ENCODE measurements at places on chromosomes 1 and 21.

- peak; percentile 69 for DNase-seq
Measured at GRCh38 chr1:1000357-1001056, 610 bp upstream of the HES4 start.

- peak; percentile 35 for DNase-seq
Measured at GRCh38 chr1:22641906-22642636, 1.4 kb upstream of the C1QC start.

DNA sequence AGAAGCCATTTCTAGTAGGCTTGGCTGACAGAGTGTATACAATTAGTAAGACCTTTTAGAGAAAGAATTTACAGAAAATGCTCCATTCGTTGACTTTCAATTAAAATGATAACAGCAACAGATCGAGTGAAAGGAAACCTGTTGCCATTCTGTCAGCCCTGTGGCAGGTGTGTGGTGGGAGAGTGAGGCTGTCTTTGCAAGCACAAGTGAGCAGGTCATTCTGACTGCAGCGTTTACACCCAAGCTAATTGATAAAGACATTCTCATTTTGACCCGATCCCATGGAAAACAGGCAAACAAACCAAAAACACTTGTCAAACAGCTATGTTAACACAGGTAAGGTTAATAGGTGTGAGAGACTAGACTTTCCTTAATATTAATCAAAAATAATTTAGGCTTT lies 257.3 kb downstream of the PTBP2 start:
- no peak for DNase-seq

DNA sequence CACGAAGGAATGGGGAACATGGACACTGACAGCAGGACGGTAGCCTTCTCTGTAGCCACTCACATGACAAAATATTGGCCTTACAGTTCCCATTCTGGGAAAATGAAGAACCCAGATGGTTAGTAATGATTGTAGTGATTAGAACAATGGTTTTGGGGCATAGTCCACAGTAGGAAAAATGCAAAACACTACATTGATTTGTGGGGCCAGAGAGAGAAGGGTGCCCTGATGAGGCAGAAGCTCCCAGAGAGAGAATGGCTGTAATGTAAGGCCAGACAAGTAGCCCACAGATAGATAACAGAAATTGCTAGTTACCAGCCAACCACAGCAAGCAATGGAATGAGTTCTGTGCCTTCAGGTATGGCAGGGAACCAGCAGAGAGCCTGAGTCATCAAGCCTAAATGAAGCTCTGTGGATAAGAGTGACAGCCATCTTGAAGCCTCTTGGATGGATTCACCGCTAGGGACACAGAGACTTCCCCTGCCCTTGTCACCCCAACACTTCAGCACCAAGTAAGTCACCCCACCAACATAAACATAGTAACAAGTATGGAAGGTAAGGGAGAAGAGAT lies 206.1 kb downstream of the BACH1 start:
- DNase-seq, result peak; percentile 73

GRCh38 chr21:28269173-28269572 lies 723.5 kb downstream of the LTN1 start:
- no peak for DNase-seq

DNA sequence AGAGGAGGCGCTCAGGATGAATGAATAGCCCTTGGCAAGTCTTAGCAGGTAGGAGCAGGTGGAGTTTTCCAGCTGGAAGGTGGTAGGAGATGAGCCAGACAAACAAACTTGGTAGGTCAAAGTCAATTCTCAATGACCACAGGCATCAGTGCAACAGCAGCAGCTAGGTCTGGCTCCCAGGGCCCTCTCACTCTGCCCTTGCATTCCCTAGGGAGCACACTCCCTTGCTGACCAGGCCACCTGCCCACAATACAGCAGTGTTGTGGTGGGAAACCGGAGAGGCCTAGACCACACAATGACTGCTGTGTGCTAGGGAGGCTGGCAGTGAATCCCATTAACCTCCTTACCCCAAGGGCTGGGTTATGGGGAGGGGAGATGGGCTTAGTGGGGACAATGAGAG lies 13.0 kb upstream of the PAQR6 start:
- no peak for DNase-seq

GRCh38 chr21:43269440-43269839 lies 100.6 kb downstream of the CRYAA start:
- DNase-seq, result no peak

DNA sequence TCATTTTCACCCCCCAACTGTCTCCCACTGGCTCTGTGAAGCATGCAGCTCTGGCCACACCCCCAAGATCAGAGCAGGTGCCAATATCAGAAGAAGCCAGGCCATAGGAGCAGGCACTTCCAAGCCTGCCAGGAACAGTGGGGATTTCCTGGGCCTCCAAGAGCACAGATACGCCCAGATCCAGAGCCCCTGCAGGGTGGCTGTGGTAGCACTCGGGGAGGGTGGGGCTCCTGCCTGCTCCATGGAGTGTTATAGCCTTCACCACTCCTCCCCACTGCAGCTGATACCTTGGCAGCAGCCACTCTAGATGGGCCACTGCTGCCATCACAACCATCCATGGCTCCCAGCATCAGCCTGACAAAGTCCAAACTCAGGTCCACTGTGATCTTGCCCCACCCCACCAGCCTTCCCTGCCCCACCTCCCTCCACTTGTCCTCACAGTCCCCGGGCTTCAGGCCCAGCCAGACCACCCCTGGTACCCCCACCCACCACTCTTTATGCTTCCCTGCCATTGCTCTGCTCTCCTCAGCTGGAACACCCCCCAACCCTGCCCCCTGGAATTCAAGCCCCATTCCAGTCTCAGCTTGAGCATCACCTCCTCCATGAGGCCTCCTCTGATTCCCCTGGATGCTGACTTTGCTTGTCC lies 448.3 kb downstream of the MATN1 start:
- DNase-seq, result no peak

- peak; percentile 8 for DNase-seq
Measured at GRCh38 chr21:26572702-26573381, at the start of gene CYYR1. CYYR1 (minus strand) TSS chr21:26573286; CDS start chr21:26572940, 346 bp downstream.

GRCh38 chr1:202568826-202569225 lies 141.4 kb downstream of the SYT2 start:
- DNase-seq, result no peak

GRCh38 chr21:26072666-26073615 lies 97.6 kb downstream of the APP start:
- DNase-seq, result peak; percentile 79

- no peak for DNase-seq
Measured at GRCh38 chr1:11882814-11883538, 24.2 kb upstream of the NPPB start.

DNA sequence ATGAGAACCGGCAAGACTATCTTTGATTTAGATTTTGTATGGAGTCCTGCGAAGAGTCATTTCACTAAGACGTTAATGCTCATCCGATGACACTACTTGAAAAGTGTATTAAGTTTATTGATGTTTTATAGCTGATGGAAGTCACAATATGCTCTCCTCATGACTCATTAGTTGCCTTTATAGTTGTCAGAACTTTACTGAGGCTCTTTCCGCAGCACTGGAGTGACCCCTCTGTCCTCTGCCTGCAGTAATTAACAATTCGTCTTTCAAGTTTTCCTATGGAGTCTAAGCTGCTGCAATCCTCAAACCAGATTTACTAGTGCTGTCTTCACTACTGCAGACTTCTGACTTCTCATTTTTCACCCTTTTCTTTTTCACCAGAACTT lies 853 bp downstream of the USP16 start:
- DNase-seq, result no peak

- peak; percentile 89 for DNase-seq
Measured at GRCh38 chr1:97906567-97907241, 14.1 kb downstream of the DPYD start.

DNA sequence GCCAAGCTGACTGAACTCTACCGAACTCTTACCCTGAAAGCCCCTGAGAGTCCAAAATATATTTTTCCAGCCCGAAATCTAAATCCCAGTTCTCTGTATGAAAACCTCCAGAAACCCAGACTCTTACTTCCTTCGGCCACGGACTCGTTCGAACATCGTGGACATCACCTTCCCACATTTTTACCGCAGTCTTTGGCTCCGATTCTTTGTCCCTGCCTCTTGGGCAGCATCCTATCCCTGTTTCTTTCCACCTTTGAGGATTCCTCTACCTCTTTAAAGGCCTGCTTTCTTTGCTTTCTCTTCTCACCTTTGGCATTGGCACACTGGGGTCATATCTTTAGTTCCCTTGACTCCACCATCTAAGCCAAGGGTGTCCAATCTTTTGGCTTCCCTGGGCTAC lies 932 bp upstream of the USP24 start:
- DNase-seq, result no peak

GRCh38 chr1:101485712-101486111 lies 248.9 kb downstream of the S1PR1 start:
- DNase-seq, result no peak

DNA sequence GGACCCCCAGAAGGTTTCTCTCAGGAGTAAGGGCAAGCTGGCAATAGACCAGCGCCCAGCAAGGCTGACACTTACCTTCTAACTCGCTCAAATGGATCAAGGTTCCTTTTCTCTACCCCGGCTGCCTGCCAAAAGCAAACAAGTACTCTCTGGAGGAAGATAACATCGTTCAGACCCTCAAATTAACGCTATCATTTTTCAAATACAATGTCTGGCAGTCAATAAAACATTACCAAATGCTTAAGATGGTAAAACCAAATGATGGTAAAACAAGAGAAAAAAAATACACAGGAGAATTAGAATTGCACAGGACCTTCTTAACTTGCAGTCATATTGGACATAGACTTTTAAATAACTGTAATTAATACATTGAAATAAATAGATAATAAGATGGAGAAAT lies 148.1 kb downstream of the SPATA46 start:
- DNase-seq, result no peak

- DNase-seq, result no peak
Measured at GRCh38 chr1:41802532-41803501, 115.9 kb downstream of the HIVEP3 start.

DNA sequence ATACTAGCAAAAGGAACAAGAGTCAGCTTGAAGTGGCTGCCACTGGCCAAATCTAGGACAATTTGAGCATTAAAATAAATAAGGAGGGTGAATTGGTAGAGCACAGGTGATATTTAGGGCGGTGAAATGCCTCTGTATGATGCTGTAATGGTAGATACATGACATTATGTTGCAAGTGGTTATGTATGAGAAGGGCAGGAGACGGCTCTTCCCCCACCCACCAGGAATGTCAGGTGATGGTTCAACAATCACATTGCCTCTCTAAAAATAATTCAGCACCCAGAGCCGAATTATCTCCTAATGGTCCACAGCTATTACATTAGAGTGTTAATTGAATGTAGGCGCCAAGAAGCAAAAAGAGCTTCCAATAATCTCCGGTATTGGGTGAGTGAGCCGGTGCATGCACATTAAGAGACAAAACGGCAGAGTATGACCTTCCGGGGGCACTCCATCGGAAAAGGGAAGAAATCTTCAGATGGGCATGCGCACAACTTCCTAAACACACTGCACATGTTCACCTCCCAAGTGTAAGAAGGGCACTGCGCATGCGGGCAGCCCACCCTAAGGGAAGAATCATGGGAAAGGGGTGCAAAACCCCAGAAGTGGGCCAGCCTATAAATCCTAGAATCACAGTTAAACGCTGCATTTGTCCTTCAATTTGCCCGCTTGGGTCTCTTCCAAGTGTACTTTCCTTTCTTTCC lies 6.8 kb upstream of the IFNAR1 start:
- DNase-seq, result no peak

DNA sequence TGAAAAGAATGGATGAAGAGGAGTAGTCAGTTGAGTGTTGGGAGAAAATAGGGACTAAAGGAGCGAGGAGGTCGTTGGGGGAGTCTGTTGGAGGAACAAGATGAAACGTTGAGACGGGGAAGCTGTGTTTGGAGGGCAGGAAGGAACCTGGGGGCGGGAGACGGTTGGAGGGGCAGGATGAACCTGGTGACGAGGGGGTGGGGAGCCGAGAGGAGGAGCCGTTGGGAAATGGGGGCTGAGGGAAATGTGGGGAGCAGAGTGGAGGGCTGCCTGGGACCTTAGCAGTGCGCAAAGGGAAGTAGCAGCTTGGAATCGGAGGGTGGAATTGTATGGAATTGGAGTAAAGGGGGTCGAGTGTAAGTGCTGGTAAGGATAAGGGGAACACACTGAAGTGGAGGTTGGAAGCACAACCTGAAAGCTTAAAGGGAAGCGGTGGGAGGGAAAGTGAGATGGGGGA lies 630 bp downstream of the MTF2 start:
- DNase-seq, result no peak

DNA sequence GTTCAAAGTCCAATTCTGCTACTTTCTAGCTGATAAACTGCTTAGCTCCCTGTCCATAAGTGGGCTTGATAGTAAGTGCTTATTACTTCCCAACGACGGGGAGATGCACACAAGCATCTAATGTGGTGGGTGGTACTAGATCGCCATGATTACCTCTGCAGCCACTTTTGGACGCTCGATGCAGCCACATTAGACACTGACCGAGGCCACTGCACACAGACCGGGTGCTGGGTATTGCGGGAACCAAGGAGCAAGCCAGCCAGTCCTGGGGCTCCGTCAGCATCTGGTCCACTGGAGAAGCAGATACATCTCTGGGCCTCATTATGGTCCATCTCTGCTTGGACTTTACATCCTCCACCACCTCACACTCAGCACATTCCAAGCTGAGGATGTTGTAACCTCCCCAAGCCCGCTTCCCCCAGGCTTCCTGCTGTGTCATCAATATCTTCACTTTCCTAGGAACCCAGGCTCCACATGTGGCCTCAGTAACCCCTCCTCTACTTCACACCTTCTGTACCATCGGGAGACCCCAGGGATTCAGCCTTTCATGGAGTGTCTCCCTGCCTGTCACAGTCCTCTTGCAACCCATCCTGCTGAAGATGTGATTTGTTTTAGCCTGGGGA lies 48.2 kb downstream of the RHOU start:
- DNase-seq, result peak; percentile 5

- peak; percentile 87 for DNase-seq
Measured at GRCh38 chr21:38349111-38349746, 92.4 kb downstream of the KCNJ15 start.

DNA sequence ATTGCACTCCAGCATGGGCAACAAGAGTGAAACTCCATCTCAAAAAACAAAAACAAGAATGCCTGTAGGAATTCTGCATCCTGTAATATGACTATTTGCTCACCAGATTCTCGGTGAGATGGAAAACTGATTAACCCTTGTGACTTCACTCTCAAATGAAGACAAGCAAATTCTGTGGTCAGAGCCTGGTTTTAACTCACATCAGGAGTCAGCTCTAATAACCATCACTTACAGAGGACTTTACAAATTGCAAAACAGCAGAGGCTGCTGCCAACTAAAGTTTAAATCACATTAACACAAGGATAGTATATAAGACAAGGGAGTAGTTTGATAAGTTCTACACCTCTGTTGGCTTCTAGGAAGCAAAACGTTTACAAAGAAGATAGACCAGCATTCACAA lies 35.7 kb upstream of the FAM163A start:
- DNase-seq, result no peak

- no peak for DNase-seq
Measured at GRCh38 chr1:196027127-196027526, 581.1 kb downstream of the KCNT2 start.

GRCh38 chr1:16975211-16975610 lies 5.2 kb downstream of the MFAP2 start:
- DNase-seq, result no peak

- DNase-seq, result no peak
Measured at GRCh38 chr1:11309385-11309784, 36.4 kb downstream of the UBIAD1 start.

GRCh38 chr1:12475947-12476346 lies 142.1 kb downstream of the DHRS3 start:
- DNase-seq, result no peak

All from fibroblast of upper back skin (primary cell).